Effector memory CD8-positive, alpha-beta T cell (primary cell): ENCODE measurements at places on chromosomes 12 and 14.

- DNase-seq: no peak
Observed at GRCh38 chr12:57046086-57046791, 3.7 kb downstream of the MYO1A start.

- peak; percentile 2 for DNase-seq
Observed at GRCh38 chr14:77369285-77369684, 7.6 kb downstream of the TMED8 start.

GRCh38 chr12:12408265-12408690 is 51.4 kb downstream of the BORCS5 start:
- DNase-seq: no peak

DNA sequence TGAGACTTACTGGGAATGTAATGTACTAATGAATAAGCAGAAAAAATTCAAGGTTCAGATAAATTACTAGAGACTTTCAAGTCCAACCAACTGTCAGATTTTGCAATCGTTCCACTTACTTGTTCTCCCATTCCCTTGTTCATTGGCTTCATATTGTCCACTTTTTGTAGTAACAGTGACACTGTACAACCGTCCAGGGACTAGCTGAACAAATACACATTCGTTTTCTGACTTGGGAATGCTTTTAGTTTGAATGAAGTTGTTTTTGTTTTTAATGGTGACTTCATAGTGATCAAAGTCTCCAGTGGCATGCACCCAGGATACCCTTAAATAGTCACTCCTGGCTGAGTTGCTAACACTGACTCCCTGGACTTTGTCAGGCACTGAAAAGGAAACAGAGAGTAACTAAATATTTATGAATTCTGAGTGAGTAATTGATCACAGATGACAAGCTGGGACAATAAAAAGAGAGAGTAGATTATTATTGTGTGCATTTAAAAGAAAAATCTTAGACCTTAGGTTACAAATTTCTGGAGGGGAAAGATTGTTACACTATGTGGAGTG is 65.4 kb downstream of the PTPRB start:
- no peak for DNase-seq

GRCh38 chr14:65832431-65833266 is 420.1 kb downstream of the FUT8 start:
- no peak for DNase-seq

GRCh38 chr14:90235179-90235976 is 21.0 kb upstream of the PSMC1 start:
- DNase-seq: peak; percentile 53

- DNase-seq: no peak
Observed at GRCh38 chr14:84036840-84037239, 1493.1 kb upstream of the FLRT2 start.

DNA sequence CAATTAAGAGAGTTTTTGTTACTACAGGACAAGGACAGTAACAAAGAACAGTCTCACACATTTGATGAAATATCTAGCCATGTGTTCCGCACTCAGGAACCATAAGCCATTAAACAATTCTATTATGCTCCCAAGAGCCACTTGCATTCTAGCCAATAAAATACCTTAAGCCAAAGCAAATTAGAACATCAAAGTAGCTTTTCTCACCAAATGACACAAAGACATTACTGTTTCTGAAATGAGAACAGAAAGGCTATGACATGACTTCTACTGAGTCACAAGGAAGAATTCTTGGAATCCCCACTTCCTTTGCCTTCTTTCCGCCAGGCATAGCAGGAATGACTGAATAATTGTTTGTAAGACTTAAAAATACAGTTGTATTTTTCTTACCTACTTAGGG is 445.8 kb downstream of the ATP23 start:
- no peak for DNase-seq

- no peak for DNase-seq
Observed at GRCh38 chr12:26701604-26702215, 131.3 kb downstream of the ITPR2 start.

DNA sequence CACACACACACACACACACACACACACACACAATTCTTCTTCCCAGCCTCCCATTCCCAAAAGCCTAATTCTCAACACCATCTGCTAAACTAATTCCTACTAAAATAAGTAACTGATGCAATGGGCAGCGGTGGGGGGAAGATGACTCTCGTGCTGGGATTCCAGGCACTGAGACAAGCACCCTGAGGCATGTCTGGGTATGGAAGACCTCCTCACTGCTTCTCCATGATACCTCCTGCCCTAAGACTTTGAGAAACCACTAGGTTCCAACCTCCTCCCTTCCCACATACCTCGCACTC is 789 bp upstream of the VWF start:
- no peak for DNase-seq

- DNase-seq: peak; percentile 22
Observed at GRCh38 chr14:99595034-99595433, 9.0 kb downstream of the CCDC85C start.

- DNase-seq: no peak
Observed at GRCh38 chr12:39173726-39174125, 268.3 kb upstream of the CPNE8 start.

DNA sequence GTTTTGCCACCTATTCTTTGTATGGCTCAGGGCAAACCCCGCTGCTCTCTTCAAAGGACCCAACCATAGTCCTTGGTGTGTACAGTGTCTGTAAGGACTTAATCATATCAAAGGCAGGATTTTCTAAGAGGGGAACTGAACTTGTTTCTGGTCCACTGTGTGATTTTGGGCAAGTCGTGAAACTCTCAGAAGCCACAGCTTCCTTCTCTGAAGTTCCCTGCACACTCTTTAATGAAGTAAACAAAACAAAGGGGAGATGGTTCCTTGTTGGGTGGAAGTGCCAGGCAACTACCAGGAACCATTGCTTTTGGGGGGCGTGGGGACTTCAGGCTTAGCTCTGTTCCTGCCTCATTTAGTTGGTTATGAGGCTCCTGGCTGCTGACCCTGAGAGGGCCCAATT is 152.4 kb downstream of the VRK1 start:
- DNase-seq: no peak

GRCh38 chr14:69766984-69767368 is at the start of gene SRSF5:
Gene SRSF5 (plus strand): TSS chr14:69767142. CDS start chr14:69768157, 1,015 bp downstream.
- peak; percentile 91 for DNase-seq

GRCh38 chr12:63037746-63038712 is 103.1 kb upstream of the PPM1H start:
- no peak for DNase-seq

GRCh38 chr12:114403690-114404066 is 2.3 kb downstream of the TBX5 start:
- no peak for DNase-seq

DNA sequence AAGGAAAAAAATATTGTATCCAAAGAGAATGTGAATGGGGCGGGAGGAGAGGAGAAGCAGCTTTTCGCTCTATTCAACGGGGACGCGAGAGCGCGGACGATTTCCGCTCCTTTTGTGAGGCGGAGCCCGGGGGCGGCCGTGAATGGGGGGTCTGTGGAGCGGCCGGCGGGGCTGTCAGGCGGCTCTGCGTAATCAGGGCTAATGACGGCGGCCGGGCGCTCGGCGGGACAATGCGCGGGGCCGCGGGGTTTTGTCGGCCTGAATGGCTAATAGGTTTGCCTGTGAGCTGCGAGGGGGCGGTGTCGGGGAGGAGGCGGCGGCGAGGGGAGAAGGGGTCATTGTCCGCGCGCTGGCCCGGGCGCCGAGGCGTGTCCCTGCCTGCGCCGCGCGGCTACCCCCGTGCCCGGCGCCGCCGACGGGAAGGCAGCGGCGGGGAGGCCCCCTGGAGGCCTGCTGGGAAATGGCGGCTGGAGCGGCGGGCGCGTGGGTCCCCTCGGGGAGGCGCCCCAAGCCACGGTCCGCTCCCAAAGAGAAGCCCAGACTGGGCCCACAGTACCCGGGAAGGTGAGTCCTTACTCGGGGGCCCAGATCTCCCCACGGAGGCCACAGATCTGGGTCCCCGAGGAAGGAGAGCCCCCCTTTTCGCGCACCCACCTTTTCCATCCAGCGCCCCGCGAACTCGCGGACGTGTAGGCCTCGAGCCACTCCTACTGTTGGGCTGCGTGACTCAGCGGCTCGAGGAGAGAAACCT is 6.0 kb downstream of the SIX6 start:
- no peak for DNase-seq

DNA sequence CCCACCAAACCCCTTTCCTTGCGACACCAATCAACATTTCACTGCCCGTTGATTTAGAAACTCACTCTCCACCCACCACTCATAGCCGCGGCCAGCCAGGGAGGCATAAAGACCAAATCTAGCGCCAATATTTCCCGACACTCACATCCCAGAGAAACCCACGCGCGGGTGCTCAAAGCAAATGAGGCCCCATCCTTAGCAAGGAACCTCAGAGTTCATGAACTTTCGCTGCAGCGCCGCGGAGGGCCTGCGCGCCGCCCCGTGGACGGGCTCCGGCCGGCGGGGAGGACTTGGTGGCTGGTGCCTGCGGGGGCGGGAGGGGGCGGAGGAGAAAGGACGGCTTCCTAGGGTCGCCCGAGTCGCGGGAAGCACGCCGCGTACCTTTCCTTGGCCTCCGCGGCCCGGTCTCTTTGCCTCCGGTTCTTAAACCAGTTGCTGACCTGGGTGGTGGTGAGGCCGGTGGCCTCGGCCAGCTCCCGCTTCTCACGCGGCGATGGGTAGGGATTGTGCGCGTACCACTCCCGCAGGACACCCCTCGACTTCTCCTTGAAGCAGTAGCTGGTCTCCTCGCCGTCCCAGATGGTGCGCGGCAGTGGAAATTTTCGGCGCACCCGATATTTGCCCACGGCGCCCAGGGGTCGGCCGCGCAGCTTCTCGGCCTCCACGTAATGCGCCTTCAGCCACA is 886 bp downstream of the SIX1 start:
- DNase-seq: no peak

GRCh38 chr12:88299567-88300101 is 157.5 kb downstream of the TMTC3 start:
- no peak for DNase-seq
